ENCODE measurements at places on chromosomes 5 and 9.
A peak's percentile ranks its signal among the peaks of the same experiment; 100 is the strongest.

DNA sequence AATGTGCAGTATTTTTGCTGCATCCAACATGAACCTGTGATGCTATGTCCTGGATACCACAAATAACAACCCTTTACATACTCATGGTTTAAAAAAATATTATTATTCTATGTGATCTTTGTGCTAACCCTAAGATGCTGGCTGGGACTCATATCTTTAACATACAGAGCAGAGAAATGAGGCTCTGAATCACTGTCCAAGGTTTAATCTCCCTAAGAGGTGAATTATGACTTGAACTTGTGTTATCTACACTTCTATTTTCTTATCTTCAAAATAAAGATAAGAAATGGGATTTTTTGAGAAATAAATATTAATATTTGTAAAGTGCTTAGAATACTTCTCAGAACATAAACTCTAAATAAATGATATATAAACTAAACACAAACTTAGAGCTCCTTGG is 68.8 kb upstream of the GRIA1 start:
- DNase-seq: no peak

DNA sequence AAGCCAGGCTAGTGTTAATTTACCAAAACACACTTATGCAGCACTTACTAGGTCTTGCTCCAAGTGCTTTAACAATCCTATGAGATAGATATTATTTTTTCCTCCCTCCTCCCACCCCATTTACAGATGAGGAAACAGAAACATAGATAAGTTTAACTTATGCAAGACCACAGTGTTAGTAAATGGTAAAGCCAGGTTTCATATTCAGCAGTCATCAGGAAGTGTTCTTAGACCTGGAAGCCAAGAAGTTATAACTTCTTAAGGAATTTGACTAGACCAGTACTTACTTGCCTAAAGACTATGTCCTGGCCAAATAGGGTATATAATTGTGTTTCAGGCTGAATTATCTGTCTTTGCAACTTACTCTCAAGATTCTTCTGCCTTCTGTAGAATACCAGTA is 15.9 kb downstream of the ABHD17B start:
- DNase-seq: no peak

- peak; percentile 85 for DNase-seq
Observed at GRCh38 chr5:172697123-172698121, 56.4 kb downstream of the NEURL1B start.

- no peak for DNase-seq
Observed at GRCh38 chr5:981456-981855, 27.1 kb upstream of the NKD2 start.
